ENCODE measurements at places on chromosomes 11 and 22.

- DNase-seq: peak; percentile 21
These were observed 9.8 kb downstream of the UCP2 start for GRCh38 chr11:73972620-73973449.

- DNase-seq: no peak
These were observed 4.3 kb upstream of the GP1BB start for GRCh38 chr22:19719050-19719482.

DNA sequence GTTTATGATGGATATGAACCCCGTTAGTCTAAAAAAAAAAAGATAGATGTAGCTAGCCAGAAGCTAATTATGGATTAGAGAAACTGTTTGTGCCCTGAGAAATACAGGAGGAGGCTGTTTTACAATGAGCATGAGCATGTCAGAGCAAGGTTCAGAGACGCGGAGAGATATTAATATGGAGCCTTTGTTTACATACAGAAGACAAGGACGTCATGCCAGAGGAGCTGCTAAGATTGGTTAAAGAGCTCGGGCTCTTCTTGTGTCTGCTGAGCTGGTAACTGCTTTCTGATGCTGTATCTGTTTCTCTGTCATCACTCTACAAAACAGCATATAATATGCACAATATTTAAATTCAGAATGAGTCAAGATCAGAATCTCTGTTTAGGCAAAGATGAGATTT is 24.9 kb upstream of the CCDC89 start:
- DNase-seq: no peak

DNA sequence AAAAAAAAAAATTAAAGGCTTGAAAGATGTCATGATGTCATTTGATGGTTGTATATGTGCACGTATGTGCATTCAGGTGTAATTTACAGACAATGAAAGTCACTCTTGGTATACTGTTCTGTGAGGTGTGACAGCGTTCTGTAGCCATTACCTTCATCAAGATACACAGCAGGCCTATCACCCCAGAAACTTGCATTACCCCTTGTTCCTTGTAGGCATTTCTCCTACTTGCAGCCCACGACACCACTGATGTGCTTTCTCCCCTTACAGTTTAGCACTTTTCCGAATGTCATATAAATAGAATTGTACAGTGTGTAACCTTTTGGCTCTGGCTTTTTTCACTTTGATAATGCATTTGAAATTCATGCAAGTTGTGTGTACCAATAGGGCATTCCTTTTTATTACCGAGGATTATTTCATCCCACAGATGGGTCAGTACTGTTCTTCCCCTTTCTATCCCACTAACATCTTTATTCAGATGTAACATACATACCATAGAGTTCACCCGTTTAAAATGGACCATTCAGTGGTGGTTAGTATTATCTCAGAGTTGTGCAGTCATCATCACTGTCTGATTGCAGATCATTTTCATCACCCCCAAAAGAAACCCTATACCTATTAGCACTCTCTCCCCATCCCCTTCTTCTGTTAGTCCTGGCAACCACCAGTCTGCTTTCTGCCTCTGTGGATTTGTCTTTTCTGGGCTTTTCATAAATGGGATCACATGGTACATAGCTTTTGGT is 30.3 kb downstream of the BCR start:
- no peak for DNase-seq

DNA sequence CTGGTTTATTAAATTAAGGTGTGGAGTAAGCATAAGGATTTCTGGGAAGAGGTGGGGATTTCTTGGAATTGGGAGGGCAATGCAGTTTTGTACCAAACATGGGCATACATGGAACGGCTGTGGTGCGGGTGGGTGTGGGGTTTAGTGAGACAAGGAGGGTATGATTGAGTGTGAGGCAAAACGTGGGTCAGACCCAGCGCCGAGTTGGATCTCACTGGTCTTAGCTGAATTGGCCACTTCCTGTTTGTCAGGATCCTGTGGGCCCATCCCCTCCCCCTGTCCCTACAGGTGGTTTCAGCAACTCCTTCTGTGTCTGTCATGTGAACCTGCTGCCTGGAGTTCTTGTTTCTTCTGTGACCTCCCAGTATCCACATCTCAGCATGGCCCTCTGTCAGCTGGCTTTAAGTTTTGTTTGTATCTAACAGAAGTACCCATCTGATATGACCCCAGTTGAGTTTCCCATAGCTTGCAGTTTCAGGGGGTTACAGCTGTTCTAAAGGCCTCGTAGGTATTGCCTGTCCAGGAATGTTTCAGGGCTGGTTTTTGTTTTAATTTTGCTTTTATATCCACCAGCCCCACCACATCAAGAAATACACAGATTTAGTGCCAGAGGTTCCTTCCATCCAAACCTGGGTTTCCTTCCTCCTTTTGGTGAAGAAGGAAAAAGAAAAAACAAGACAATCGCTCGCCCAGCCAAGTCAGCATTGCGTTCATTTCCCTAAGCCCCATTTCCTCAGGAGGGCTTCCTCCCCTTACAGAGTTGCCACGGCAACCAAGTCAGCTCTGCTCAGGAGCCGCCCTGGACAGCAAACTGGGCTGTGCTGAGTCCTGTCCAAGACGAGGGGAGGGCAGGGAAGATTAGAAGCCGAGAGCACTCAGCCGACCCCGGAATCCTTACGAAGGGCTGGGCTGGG is 6.0 kb downstream of the APOL1 start:
- DNase-seq: no peak

DNA sequence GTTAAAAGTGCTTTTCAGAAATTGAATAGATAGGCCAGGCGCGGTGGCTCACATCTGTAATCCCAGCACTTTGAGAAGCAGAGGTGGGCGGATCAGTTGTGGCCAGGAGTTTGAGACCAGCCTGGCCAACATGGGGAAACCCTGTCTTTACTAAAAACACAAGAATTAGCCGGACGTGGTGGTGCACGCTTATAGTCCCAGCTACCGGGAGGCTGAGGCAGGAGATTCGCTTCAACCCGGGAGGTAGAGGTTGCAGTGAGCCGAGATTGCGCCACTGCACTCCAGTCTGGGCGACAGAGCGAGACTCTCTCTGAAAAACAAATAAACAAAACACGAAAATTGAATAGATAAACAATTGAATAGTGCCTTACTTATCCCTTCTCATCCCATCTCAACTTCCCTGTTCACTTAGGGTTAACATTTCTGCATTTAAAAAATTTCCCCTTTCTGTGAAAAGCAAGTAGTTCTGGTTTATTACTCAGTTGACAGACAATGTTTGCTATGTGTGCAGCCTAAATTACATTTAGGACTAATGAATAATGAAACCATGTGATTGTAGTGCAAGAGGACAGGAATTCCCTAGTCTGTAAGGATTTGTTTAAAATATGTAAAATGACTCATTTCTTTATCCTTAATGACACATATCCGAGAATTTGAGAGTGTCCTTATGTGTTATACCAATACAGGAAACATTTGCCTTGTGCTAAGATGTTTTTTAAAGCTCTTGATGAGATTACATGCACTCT is 6.0 kb downstream of the RNF169 start:
- no peak for DNase-seq

- DNase-seq: no peak
These were observed 9.4 kb downstream of the CHADL start for GRCh38 chr22:41231369-41231768.

- DNase-seq: no peak
These were observed 155.8 kb downstream of the DSCAML1 start for GRCh38 chr11:117641008-117641915.

GRCh38 chr11:66987924-66988637 is 13.0 kb downstream of the C11orf86 start:
- no peak for DNase-seq

DNA sequence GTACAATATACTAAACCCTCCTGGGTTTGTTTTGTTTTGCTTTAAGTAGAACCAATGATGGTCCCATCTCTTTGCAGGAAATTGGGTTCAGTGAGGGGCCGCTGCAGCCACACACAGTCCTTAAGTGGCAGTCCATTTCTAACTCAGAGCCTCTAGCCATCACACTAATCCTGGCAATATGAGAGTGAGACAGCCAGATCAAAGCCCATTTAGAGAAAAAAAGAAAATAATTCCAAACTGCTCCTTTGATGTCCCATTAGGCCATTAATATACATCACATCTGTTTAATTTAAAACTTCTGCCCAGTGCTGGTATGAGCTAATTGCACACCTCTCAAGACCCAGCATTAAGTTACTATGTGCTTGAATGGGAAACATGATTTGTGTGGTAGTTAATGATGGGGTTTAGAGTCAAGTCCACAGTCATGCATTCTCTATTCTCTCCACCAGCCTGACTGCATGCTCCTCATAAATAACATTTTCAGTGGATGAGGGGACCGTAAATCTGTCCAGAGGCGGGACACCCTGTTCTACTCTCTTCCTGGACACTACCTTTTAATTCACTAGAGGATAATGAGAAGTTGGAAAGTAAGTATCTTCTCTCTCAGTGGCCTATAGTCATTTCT is 53.8 kb upstream of the BIRC3 start:
- no peak for DNase-seq

DNA sequence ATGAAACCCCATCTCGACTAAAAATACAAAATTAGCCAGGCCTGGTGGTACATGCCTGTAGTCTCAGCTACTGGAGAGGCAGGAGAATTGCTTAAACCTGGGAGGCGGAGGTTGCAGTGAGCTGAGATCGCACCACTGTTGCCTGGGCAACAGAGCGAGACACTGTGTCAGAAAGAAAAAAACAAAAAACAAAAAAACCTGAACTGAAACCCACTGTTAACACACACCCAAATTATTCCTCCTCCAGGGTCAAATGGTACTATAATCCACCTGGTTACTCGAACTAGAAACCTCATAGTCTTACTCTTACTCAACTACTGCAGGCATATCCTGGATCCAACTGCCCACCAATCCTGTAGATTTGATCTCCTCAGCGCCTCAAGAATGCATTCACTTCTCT is 35.5 kb downstream of the USP28 start:
- no peak for DNase-seq

- no peak for DNase-seq
These were observed 40.9 kb upstream of the MUC5AC start for GRCh38 chr11:1116666-1117390.

DNA sequence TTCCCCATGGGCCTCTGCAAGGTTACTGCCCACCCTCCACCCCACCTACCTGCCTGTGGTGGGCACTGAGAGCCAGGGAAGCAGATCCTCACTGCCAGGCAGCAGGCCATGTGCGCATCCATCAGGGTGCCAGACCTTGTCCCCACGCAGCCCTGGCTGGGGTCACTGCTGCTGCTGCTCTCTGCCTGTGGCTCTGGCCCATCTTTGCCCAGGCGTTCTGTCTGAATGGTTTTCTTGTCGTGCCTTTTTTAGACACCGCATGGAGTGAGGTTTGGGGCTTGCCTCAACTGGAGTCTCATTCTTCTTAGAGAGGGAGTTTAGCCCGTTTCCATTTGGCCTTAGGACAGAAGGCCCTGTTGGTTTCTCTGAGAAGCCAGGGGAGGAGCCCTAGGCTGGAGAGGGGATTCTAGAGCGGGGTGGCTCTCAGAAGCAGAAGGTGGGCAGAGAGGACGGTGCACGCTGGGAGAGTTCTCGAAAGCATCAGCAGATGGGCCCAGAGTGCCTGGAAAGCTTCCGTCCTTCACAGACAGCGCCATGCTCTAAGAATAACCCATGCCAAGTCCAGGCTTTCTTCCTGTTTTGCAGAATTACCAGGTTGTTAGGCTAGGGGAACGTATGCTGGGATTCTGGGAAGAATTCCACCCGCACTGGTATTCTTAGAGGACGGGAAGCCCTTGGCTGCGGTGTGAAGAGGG is 8.1 kb downstream of the TANGO2 start:
- DNase-seq: no peak

GRCh38 chr11:33263549-33263948 is 6.4 kb downstream of the HIPK3 start:
- no peak for DNase-seq

DNA sequence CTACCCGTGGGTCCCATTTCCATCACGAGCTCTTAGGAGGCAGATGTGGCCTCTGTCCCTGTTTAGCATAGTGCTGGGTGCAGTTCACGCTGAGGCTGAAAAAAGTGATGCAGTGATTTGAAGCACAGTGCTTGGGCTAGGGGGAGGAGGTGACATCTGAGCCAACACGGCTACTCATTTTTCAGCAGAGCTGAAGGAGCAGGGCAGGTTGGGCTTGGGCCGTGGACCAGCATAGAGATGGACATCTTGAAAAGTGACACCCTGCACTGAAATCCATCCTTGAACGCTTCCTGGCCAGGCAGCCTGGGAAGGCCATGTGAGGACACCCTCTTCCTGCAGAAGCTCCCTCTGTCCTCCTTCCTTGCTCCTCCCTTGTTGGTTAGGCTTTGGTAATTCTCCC is 66.4 kb downstream of the ADAMTS15 start:
- no peak for DNase-seq

- no peak for DNase-seq
These were observed 12.8 kb upstream of the LMO1 start for GRCh38 chr11:8276528-8276927.

GRCh38 chr11:125170001-125170509 is 5.5 kb downstream of the PKNOX2 start:
- no peak for DNase-seq

DNA sequence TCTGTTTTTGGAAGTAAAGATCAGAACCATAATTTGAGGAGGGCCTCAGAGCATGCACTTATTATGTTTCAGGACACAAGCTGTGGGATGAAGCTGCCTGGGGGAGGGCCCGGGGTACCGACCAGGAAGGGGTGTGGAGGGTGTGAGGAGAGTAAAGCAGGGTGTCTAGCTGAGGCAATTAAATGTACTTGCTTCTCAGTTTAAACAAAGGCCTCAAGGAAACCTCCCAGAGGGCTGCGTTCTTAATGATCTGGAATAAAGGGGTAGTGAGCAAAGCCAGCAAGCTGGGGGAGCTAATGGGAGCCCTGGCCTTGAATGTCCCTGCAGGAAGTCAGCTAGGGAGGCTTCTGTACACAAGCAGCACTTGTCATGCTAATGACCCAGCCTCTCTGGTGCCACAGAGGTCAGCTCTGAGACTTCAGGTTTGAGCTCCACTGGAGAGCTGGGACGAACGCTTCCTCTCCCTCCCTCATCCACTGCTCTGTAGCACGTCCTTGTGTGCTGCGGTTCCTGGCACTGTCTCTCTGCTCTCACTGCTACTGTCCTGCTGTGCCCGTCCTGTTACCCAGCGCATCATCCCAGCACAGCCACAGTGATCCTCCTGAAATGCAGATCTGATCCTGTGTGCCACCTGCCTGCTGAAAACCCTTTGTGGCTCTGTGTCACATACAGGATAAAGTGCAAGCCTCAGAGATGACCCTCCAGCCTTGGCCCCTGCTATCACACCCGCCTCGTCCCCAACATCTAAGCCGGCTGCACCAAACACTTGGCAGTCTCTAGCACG is 159.7 kb downstream of the DBX1 start:
- no peak for DNase-seq

DNA sequence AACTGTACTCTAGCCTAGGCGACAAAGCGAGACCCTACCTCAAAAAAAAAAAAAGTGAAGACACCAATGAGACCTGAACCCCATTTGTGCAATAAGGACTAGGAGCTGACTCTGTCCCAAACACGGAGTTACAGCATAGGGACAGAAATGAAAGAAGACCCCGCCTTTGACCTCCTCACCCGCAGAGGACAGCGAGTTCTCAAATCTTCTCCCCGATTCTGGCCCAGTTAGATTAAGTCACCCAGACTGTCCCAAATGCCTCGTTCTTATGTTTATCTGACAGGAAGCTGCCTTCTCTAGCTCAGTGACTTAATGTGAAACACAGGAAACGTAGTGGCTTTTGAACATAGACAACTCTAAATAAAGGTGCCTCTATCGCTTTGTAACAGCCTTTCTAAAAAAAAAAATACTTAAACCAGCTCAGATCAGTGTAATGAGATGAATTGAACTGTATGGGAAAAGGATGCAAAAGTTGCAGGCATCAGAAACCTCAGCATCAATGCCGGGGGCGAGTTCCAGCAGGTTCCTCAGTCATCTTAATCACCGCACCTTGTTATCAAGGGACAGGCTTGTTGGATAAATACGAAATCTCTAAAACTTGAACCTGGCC is 10.6 kb downstream of the MYH9 start:
- no peak for DNase-seq

All from hematopoietic multipotent progenitor cell treated with erythropoietin and hydrocortisone succinate and interleukin-3 and kit ligand, for 17 days (in vitro differentiated cells).